ENCODE measurements at places on chromosomes 7 and 10.
A peak's percentile ranks its signal among the peaks of the same experiment; 100 is the strongest.

GRCh38 chr7:28083164-28083997, 97.2 kb downstream of the JAZF1 start:
- no peak overlapping the region for H3K4me3 ChIP-seq
- no peaks in the 10 kb centered on the region for H3K36me3 ChIP-seq
- H3K27me3 ChIP-seq = no peaks in the 10 kb centered on the region
- no peaks in the 10 kb centered on the region for H3K4me1 ChIP-seq
- H3K27ac ChIP-seq = peak overlapping the region; percentile 49
- DNase-seq = no peak

- H3K36me3 ChIP-seq = no peaks in the 10 kb centered on the region
- H3K27ac ChIP-seq = no peak overlapping the region
- H3K4me3 ChIP-seq = no peak overlapping the region
- no peaks in the 10 kb centered on the region for H3K4me1 ChIP-seq
- no peak for DNase-seq
Measured at GRCh38 chr10:15144788-15145187, 23.7 kb downstream of the NMT2 start.

DNA sequence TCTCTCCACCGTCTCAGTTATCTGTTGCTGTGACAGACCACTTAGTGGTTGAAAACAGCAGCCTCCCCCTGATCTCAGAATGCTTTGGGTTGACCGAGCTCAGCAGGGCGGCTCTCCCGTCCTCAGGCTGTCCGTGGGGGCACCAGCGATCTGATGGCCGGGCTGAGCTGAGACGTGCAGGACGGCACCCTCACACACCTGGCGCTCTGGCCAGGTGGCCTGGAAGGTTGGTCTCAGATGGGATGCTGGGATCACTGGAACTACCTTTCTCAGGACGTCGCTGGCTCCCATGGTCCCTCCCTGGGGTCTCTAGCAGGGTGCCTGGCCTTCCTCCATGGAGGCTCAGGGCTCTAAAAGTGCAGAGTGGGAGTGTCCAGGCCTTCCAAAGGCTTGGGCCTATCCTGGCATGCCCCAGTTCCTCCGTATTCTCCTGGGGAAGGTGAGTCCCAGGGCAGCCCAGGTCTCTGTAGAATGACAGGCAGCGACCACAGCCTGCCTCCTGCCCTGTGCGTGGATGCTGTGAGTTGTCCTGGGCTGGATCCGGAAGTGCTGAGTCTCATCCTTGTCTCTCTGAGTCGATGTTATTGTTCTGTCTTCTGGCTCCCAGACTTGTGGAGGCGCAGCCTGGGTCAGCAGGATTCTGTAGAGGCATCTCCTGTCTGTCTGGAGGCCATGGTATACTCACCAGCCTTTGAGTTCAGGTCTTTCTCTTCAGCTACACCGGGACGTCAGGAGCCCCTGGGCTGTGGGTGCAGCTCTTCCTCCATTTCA, 12.2 kb upstream of the PWWP2B start:
- H3K36me3 ChIP-seq = no peaks in the 10 kb centered on the region
- peaks cover 5% of the 10 kb centered on the region for H3K4me1 ChIP-seq
- peak; percentile 5 for DNase-seq

GRCh38 chr7:73613954-73614735, 10.2 kb downstream of the MLXIPL start:
- H3K27me3 ChIP-seq = peaks cover 27% of the 10 kb centered on the region
- no peak overlapping the region for H3K27ac ChIP-seq
- peak; percentile 38 for DNase-seq
- H3K4me3 ChIP-seq = no peak overlapping the region

DNA sequence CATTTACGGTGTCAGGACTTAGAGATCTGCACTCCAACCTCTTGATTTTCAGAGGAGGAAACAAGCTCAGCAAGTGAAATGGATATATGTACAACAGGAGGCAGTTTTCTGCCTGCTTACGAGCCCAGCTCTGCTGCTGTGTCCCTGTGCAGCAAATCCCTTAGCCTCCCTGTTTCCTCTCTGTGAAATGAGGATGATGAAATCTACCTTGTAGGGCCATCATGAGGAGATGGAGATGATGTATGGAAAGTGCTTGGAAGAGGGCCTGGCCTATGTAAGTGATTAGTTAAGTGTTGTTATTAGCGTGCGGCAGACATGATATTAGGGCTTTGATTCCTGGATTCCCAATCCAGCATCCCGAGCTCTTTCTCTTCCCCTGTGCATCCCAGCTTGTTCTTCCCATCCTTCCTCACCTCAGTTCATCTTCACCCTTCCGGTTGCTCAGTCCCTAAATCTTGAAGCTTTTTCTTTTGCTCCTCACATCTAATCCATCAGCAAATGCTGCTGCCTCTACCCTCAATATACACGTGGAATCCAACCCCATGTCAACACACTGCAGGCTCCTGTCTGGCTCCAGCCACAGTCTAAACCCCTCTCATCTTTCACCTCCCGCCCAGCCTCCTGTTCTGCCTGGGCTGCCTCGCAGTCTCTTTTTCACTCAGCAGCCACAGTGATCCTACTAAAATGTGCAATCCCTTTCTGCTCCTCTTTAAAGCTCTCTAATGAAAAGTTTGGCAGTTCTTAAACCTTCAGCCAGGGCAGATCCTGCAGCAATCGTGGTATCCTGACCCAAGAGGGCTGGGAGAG, 113.8 kb downstream of the MARCHF5 start:
- H3K4me1 ChIP-seq = no peaks in the 10 kb centered on the region
- H3K36me3 ChIP-seq = no peaks in the 10 kb centered on the region
- H3K27ac ChIP-seq = no peak overlapping the region
- H3K27me3 ChIP-seq = no peaks in the 10 kb centered on the region
- H3K4me3 ChIP-seq = no peak overlapping the region

GRCh38 chr7:91929463-91929862, 11.2 kb upstream of the AKAP9 start:
- no peaks in the 10 kb centered on the region for H3K4me1 ChIP-seq
- H3K27me3 ChIP-seq = no peaks in the 10 kb centered on the region
- H3K27ac ChIP-seq = no peak overlapping the region
- DNase-seq = no peak
- no peaks in the 10 kb centered on the region for H3K36me3 ChIP-seq

Measured in transverse colon (tissue), 4 donors.